ENCODE measurements at places on chromosomes 7 and 10. TPM values are rescaled to one million over a fixed set of nuclear protein-coding genes. Genes with fewer than 3 reads are reported as not detected.

Gene STK31
- total RNA-seq, result 17.2 TPM

Gene ZNF365
- total RNA-seq, result 16.2 TPM

Gene PTPRN2
- 47.7 TPM for total RNA-seq

Gene ZNF503
- 0.98 TPM for total RNA-seq

Gene SCART1
- total RNA-seq, result 0.49 TPM

Gene FXYD4
- not detected for total RNA-seq

Gene GPR85
- 131 TPM for total RNA-seq

Gene PDE6C
- not detected for total RNA-seq

Gene RADIL
- total RNA-seq, result 3.7 TPM

Gene EGR2
- 0.74 TPM for total RNA-seq

Gene GARIN1A
- 0.74 TPM for total RNA-seq

Gene NPY4R
- total RNA-seq, result under 0.01 TPM

Gene FFAR4
- not detected for total RNA-seq

Gene CYP2C19
- total RNA-seq, result 0.25 TPM

Gene LRRC18
- not detected for total RNA-seq

Gene WNT16
- 0.74 TPM for total RNA-seq

Gene SEMA4G
- 14.8 TPM for total RNA-seq

Gene LLCFC1
- total RNA-seq, result not detected

Gene CYP3A7
- not detected for total RNA-seq

Gene ANKRD1
- not detected for total RNA-seq

Gene ACTL6B
- total RNA-seq, result 99.6 TPM

Gene MEOX2
- total RNA-seq, result 0.25 TPM

Gene NFE2L3
- total RNA-seq, result 13.3 TPM

All from temporal lobe (tissue), 4 donors.